ENCODE measurements at places on chromosomes 12 and 14.

GRCh38 chr12:15534322-15534721, 212.0 kb downstream of the PTPRO start:
- no peak for DNase-seq

GRCh38 chr12:51937926-51938325, 13.6 kb upstream of the ACVR1B start:
- no peak for DNase-seq

GRCh38 chr14:35495278-35495677, 38.7 kb upstream of the INSM2 start:
- DNase-seq, result no peak

GRCh38 chr14:33839193-33840076, 111.4 kb downstream of the EGLN3 start:
- DNase-seq, result peak; percentile 8

DNA sequence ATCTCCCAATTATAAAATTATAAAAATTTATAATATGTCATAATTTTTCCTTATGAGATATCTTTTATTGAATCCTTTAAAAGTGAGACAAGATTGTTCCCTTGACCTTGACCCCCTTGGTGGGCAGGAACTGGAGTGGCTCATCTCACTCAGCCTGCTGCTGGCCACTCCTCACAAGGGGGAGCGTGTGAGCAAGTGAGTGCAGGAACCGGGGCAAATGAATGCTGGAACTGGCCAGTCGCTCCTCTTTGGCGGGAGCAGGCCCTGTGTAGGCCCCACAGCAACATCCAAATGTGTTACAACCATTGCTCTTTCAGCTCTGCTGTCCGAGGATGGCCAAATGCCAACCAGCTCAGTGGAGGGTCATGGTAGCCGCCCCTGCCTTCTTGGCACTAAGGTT, 178.8 kb downstream of the ETNK1 start:
- DNase-seq, result no peak
